ENCODE measurements at places on chromosomes 13 and 19.

DNA sequence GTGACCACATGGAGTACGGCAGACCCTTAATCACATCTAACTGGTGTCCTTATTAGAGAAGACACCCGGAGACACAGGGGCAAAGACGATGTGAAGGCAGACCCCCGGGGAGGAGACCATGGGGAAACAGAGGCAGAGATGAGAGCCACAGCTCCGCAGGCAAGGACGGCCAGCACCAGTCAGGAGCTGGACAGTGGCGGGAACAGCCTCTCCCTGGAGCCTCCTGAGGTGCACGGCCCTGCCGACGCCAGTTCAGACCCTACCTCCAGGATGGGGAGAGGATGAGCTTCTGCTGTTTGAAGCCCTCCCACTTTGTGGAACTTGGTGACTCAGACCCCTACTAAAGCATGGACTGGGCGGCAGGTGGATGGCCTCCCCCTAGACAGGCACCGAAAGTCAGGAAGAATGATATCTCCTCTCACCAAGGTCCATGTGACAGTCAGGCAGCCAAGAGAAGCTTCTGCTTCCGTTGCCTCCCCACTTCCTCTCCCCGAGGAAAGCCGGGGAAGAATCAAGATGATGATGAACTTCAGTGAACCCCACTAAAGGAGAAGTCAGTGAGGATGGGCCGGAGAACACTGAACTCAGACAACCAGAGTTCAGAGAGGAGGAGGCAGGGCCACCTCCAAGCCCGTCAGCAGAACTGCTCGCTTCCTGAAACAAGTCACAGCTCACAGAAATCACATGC is 25.4 kb downstream of the RAB20 start:
- no peak for DNase-seq

GRCh38 chr13:20566468-20566897 is 474 bp upstream of the IFT88 start:
- peak; percentile 21 for DNase-seq

GRCh38 chr19:30070198-30070967 is 128.3 kb downstream of the URI1 start:
- no peak for DNase-seq

- DNase-seq: no peak
Measured at GRCh38 chr19:31946491-31946890, 398.9 kb upstream of the ZNF507 start.

DNA sequence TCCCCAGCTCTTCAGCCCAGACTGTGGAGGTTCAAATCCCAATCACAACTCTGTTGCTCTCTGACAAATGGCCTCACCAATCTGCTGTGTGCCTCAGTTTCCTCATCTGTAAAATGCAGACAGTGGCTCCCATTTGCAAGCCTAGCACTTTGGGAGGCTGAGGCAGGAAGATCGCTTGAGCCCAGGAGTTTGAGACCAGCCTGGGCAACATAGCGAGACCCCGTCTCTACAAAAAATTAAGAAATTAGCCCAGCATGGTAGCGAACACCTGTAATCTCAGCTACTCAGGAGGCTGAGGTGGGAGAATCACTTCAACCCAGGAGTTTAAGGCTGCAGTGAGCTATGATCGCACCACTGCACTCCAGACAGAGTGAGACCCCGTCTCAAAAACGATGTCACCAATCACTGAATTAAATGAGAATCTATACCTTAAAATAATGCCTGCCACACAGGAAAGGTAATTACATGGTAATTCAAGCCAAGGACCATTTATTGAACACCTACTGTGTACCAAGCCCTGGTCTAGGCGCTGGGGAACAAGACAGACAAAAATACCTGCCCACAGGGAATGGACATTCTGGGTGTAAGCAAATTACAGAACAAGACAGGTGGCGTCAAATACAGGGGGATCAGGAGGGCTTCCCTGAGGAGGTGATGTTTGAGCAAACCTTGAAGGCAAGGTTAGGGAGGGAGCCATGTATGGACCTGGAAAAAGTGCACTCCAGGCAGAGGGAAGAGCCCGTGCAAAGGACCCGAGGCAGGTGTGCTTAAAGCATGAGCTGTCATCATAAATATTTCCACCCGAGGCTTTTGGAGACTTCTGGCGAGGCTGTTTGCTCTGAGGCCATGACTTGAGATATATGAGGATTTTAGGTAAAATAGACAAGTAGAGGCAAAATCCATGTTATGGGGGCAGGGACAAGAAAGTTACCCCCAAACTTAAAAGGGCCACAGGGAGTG is 7.7 kb downstream of the NR2F6 start:
- DNase-seq: no peak

DNA sequence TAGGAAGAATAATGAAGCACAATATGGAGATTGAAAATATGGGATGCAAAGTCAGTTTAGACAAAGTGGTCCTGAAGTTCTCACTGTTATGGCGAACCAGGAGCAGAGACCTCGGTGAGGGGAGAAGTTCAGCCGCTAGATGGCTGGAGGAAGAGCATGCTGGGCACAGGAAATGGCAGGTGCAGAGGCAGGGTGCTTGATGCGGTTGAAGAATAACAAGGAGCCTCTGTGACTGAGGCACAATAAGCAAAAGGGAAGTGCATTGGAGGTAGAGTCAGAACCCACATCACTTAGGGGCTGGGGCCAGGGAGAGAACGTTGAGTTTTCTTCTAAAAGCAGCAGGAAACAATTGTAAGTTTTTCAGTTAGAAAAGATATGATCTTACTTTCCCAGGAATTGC is 1725.2 kb downstream of the EFNB2 start:
- no peak for DNase-seq

GRCh38 chr13:87677043-87677495 is 5.9 kb downstream of the SLITRK5 start:
- DNase-seq: no peak

GRCh38 chr13:54750521-54750920 is 1721.9 kb downstream of the OLFM4 start:
- no peak for DNase-seq

DNA sequence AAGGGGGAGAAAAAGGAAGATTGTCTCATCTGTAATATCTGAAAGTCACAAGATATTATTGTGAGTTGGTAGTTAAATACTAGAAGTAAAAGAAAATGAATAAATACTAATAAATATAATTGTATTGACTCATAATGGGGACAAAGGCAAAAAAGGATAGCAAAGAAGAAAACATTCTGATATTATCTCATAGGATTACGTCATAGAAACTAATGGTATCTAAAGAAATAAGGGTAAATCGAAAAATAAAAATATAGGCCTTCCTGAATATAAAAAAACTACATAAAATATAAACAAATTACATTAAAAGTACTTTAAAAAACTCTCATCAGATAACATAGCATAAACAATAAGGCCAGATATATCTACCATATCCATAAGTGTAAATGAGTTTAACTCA is 38.6 kb upstream of the TDRD3 start:
- no peak for DNase-seq

- DNase-seq: no peak
Measured at GRCh38 chr13:60931858-60932546, 483.6 kb downstream of the PCDH20 start.

All from NCI-H187 (cell line).